AG08395 (cell line): ENCODE measurements at places on chromosomes 2 and 18.

DNA sequence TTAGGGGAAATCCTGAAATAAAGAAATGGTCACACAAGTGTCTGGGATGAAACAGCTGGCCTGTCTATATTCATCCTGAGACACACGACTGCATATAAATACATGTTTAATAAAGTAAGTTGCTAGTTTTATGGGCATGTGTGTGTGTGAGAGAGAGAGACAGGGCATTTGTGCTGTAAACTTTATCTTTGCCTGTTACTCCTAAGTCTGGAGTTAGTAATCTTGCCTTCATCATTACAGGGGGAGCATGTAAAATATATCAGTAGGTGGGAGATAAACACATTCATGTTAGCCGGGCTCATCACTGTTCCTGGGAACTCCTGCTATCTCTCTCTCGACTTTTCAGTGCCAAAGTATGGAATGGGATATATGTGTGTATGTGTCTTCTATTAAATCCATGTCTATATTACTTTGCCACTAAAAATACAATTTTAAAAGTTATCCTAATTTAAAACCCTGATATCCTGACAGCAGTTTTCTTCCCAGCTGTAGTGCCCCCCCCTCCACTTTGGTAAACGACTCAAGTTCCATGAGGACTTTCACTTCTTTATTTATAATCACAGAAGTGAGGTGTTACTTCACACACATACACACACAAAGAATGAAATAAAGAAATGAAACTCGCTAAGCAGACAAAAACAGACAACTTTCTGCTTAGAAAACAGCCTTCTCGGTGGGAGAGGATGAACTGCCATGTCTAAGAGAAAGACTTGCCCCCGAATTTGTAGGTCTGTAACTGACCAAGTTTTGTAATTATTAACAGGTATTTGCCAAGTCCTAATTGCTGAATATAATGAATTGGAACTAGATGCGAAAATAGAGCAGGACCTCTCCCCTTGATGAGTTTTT is 947 bp downstream of the ZEB2 start:
- DNase-seq = no peak

DNA sequence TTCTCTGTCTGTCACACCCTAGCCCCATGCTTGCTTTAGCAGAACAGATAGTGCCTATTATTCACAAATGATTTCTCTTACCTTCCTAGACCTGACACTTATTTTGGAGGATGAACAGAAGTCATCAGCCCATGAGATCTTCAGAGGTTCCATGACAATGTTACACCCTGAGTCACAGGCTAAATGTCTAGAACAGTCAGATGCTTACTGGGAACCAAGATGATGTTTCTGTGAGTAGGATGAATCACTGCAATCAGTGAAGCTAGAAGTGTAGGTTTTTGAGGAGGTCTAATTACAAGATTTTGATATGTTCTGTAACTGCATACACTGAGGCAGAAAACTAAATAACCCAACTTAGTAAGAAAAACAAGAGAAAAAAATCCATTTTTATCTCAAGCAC is 123.0 kb upstream of the THUMPD2 start:
- DNase-seq = peak; percentile 63

DNA sequence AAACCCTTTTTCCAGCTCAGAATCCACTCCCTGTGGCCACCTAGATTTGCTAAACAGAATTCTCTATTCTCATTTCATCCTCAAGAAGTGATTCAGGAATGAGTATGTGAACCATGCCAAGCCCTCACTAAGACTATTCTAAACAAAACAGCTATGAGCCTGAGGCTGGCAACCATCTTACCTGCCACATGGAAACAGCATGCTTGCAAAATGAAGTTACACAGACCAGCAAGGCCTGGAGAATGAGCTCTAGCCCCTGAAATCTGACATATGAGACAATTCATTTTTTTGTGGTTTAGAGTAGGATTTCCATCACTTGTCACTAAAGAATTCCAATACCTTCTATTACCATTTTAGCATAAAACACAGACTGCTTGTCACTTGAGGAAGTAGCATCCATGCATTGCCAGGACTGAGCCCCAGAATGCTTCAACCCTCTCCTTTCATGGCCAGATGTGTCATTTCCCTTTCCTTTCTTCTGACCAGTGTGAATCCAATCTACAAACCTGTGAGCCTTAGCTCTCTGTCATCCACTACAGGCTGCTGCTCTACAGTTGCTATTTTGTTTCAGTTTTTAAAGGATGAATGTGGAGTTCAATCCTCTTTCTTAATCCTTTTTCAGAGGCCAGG is 744.3 kb upstream of the ACVR2A start:
- peak; percentile 59 for DNase-seq

GRCh38 chr2:64448041-64448426 is 5.9 kb upstream of the LGALSL start:
- DNase-seq = no peak

DNA sequence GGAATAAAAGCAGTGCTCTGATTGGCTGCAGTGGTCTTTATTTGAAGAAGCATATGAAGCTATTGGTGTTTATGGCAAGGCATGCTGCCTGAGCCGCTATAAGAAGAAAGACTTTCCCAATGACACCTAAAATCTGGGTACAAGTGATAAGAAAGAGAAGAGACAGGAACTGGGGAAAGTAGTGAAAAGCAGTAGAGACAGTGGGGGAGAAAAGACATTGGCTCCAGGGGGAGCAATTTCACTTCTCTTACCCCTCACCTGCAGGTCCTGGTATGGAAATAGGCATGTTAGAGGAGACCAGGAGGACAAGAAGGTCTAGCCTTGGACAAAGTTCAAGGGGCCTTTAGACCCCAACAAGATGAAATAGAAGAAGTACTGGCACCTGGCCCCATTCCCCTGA is 47.1 kb downstream of the PLCL1 start:
- DNase-seq = no peak

- DNase-seq = no peak
Measured at GRCh38 chr2:182585001-182585400, 131.1 kb upstream of the DNAJC10 start.

DNA sequence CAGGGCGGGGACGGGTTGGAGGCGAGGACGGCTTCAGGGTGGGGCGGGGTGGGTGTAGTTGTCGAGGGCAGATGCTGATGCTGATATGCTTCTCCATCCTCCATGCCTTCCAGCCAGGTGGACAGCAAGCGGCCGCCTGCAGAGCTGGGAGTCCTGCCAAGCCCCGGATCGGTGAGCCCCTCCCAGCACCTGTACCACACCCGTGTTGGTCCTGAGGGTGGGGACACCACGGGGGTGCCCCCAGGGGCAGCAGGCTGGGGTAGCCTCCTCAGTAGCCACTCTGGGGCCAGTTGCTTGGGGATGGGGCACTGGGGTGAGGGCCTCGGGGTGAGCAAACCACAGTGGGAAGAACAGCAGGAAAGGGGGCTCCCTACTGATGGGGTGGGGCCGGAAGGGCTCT is 2.6 kb downstream of the ANO7 start:
- DNase-seq = no peak

- no peak for DNase-seq
Measured at GRCh38 chr2:162308747-162309503, 9.6 kb downstream of the IFIH1 start.

DNA sequence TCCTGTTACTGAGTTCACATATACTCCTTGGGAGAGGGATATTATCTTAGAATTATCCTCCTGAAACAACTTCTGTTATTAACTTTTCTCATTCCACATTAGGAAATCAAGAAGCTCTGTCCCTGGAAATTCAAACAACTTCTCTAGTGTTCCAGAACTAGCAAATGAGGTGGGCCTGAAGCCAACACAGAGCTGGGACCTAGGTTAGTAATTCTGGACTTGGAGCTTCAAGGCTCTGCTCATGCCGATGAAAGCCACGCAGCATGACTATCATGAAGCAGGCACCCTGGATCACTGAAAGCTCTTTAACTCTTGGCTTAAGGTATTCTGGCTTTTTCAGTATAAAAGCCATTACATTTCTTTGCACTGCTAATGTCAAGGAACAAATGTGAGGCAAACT is 242.7 kb downstream of the TGIF1 start:
- DNase-seq = no peak

DNA sequence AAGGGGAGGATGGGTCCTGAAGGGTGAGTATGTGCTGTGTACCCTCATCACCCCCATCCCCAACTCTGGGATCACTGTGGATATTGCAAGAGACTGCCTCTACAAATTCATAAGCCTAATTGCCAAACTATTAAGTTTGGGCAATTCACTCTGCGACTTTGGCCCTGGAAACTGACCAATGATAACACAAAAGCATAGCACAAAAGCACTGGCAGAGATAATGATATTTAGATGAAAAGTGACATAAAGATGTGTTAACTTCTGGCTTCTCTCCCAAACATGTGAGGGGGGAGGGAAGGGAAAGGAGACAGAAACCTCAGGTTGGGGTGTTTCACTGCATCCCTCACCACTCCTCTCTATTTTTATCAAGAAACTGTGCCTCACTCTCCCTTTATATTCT is 150.3 kb downstream of the SATB2 start:
- DNase-seq = no peak

GRCh38 chr2:215712219-215712868 is 276.5 kb upstream of the FN1 start:
- no peak for DNase-seq

DNA sequence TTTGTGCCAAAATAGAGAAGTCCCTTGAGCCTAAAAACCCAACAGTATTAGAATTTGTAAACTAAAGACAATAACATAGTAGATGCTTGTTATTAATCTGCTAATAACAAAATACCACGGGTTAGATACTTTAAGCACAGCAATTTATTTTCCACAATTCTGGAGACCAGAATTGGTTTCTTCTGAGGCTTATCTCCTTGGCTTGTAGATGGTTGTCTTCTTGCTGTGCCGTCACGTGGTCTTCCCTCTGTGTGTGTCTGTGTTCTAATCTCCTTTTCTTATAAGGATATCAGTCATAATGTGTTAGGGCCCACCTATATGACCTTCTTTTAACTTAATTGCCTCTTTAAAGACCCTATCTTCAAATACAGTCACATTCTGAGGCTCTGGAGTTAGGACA is 260.1 kb downstream of the CYRIA start:
- DNase-seq = no peak

DNA sequence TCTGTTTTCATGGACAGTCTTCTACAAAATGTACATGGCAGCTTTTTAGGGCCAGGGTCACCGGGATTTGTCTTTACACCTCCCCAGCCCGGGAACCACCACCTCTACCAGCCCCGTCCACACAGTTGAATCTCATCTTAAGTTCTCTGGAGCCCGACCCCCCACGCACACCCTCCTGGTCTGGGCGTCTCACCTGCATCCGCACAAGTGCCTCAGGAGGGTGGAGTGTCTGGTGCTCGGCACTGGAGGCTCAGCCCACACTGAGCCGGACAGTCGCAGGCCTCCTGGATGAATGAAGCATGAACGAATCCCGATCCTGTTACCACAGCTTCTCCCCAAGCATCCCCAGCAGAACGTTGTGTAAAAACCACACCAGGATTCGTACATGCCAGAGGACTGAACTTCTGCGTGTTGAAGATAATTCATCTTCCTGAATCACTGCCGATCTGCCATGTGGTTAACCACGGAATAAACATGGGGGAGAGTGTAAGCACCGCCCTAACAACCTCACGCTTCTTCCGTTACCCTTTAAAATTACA is 162.0 kb downstream of the RTP5 start:
- DNase-seq = peak; percentile 87
